Stimulated activated CD4-positive, alpha-beta T cell treated with anti-CD3 and anti-CD28 coated beads, Interleukin-12 subunit alpha, Interleukin-12 subunit beta, amount 100 ng/mL, for 48 hours (primary cell): ENCODE measurements at places on chromosomes 4 and X.

DNA sequence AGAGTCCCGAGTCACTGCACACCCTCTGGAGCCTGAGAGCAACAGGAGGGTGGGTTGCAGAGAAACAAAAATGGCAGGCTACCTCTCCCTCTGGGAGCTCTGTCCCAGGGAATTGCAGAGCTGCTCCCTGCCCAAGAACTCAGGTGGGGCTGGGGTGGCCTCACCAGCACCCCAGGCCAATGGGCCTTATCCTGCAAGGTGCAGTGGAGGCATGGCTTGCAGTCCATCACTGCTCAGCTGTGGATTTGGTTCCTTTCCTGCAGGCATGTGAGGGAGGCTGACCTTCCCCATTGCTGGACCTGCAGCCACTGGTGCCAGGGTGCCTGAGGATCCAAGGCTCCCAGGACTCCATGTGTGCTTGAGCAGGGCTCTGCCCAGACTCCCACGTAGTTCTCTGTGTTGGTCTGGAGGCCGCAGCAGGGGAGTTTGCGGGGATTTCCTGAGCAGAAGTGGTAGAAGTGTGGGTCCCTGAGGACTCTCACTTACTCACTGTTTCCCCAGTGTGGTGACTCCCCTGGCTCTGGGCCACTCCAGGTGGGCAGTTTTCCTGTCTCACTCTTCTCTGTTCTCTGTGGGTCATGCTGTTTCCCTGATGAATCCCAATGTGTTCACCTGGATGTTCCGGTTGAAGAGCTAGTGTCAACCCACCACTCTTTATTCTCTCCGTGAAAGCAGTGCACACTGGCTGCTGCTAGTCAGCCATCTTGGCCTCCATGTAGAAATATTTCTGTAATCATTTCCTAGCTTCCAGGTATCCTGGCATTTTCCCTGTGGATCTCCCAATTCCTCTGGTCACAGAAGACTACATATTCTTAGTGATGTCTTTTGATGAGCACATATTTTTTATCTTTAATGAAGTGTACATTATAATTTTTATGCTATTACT lies 82.3 kb downstream of the ARHGAP24 start:
- DNase-seq: no peak

DNA sequence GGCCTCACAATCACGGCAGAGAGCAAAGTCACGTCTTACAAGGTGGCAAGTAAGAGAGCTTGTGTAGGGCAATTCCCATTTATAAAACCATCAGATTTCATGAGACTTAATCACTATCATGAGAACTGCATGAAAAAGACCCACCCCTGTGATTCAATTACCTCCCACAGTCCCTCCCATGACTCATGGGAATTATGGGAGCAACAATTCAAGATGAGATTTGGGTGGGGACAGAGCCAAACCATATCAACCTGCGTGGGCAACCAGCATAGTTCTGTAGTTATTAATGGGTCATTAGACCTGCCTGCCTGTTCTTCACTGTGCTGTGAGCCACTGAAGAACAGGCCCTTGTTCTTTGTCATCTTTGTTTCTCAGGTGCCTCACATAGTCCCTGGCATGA lies 593.7 kb upstream of the BOD1L1 start:
- no peak for DNase-seq

DNA sequence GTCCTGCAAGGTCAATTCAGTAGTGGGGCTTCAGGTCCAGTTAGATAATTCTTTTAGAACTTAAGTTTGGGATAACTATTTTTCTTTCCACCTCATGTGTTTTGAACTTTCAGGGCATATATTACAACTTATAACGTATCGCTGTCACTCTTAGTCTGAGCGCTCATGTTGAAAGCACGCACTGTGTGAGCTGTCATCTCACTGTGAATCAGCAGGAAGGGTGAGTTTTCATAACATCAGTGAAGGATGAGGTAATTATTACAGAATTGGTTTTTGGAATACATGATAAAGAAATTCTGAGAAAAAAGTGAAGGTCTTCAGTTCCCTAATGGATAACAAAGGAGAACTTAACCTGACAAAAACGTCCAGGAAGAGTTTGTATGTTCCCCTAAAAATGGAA lies 45.1 kb upstream of the SLC4A4 start:
- no peak for DNase-seq

DNA sequence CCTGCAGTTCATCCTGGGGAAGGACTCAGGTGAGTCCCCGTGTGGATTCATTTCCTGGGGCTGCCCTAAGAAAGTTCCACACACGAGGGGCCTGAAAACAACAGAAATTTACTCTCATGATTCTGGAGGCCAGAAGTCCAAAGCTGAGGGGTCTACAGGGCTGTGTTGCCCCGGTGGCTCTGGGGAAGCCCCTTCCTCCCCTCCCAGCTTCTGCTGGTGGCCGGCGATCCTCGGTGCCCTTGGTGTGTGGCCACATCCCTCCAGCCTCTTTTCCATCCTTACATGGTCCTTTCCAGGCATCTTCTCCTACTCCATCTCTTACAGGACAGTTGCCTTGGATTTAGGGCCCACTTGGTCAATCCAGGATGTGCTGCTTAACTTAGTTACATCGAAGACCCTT lies 15.1 kb downstream of the SH3BP2 start:
- no peak for DNase-seq

GRCh38 chrX:107716816-107717700 lies 58.5 kb downstream of the TSC22D3 start:
- peak; percentile 63 for DNase-seq

- no peak for DNase-seq
Observed at GRCh38 chr4:25878676-25879075, 15.9 kb upstream of the SEL1L3 start.

- DNase-seq: no peak
Observed at GRCh38 chr4:47471591-47471990, 8.1 kb upstream of the COMMD8 start.

DNA sequence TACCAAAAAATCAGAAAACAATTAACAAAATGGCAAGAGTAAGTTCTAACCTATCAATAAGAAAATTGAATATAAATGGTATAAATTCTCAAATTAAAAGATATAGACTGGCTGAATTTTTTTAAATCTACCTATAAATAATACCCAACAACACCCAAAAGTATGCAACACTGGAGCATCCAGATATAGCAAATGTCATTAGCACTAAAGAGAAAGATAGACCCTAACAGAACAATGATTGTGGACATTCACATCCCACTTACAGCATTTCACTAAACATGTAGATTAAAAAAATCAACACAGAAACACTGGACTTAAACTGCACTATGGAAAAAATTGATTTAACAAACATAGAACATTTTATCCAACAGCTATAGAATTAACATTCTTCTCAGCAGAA lies 673.0 kb upstream of the GRID2 start:
- no peak for DNase-seq
